ENCODE measurements at places on chromosomes 1 and 21.

DNA sequence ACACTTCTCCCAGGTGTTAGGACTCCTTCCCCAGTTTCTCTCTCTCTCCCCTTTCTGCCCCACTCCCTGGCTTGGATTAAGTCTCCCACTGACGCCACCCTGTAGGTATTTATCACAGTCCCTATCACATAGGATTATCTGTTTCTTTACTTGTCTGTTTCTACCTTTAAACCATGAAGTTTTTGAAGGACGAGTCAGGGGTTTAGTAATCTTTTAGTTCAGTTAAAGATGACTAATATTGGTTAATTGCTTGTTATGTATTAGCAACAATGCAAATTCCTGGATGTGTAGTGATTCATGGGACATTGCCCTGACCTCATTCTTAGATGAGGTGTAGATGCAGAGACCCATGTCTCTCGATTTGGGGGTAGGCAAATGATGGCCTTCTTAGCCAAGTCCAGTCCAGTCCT, 6.4 kb downstream of the LAMC1 start:
- no peak for DNase-seq

- no peak for DNase-seq
Observed at GRCh38 chr1:220313576-220313975, 41.3 kb upstream of the RAB3GAP2 start.

DNA sequence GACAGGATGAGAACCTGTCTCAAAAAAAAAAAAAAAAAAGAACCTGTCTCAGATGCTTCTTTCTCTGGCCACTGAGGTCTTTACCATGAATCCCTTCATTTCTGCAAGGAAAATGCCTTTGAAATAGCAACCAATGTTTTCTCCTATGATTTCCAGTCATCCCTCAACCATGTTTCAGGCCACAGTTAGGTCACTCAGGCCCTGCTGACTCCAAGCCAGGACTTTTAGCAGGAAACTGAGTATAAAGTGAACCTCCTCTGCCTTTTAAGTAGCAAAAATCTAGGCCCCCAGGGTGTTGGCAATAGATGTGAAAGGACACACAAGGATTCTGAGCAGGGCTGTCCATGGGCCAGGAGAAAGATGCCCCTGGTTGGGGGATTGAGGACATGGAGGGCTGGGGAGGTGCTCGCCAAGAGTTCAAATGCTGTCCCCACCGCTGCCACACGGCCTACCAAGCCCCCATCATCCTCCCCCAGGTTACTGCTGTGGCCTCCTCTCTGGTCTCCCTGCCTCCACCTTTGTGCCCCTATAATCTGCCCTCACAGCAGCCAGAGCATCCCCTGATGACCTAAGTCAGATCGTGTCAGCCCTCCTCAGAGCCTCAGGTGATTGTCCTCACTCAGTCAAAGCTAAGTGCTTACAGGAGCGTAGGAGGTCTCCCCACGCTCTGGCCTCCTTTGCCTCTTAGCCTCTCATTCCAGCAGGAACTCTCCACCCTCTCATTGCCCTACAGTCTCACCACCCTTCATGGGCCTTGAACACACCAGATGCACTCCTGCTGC, 54.6 kb downstream of the MATN1 start:
- DNase-seq: no peak

- DNase-seq: no peak
Observed at GRCh38 chr1:216815260-216816131, 92.3 kb upstream of the ESRRG start.

- no peak for DNase-seq
Observed at GRCh38 chr1:182080955-182081582, 19.6 kb upstream of the ZNF648 start.

DNA sequence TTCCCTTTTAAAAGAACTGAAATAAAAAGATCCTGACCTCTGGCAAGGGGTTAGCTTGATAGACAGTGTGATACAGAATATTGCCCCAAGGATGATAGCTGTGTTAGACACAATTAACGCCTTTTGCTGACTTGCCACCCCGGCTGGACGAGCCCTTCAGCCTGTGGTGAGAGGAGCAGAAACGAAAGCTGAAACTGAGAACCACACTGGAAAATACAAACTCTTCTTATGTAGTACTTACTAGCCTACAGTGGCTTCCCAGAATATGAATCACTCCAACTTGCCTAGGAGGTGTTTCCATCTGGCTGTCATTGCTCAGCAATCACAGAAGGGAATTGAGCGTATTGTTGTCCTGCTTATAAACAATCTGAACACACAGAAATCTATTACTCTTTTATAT, 22.9 kb downstream of the SAMSN1 start:
- DNase-seq: peak; percentile 33

- no peak for DNase-seq
Observed at GRCh38 chr1:171138980-171139379, 46.1 kb upstream of the FMO2 start.

DNA sequence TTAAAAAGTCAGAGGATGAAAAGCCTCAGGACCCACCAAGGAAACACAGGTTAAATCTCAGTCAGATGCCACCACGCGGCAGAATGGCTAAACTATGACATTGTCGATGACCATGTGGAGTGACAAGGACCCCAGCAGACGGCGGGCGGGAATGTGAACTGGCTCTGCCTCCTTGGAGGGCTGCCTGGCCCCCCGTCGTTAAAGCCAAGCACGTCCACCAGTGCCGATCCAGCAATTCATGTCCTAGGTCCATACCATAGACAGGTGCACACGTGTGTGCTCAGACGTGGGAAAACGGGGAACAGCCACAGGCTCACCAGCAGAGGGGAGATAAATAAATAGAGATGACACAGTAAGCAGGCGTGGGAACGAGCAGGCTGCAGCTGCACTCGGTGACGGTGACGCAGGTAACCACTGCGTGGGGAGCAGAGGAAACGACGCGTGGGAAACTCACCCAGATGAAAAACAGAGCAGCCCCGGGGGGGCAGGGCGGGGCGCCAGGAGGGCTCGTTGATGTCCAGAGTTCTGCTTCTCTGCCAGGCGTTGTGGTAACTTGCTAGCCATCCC, 28.3 kb upstream of the PCBP3 start:
- peak; percentile 77 for DNase-seq

DNA sequence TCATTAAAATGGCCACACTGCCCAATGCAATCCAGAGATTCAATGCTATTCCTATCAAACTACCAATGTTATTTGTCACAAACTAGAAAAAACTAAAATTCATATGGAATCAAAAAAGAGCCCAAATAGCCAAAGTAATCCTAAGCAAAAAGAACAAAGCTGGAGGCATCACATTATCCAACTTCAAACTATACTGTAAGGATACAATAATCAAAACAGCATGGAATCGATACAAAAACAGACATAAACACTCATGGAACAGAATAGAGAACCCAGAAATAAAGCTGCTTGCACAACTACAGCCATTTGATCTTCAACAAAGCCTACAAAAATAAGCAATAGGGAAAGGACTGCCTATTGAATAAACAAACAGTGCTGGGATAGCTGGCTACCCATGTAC, 100.4 kb downstream of the FAF1 start:
- DNase-seq: no peak

DNA sequence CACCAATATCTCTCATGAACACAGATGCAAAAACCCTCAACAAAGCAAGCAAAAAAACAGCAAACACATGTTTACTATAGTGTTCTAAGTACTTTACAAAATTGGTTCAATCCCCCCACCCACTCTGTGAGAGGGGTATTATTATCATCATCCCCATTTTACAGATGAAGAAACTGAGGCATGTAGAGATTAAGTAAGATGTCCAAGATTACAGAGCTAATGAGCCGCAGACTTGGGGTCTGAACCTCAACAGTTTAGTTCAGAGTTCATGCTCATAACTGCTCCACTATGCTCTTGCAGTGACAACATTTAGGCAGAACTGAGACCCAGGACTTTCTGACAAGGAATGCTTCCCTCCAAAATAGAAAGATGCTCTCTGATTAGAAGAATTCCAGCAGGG, 21.9 kb downstream of the CLSTN1 start:
- no peak for DNase-seq

- DNase-seq: peak; percentile 55
Observed at GRCh38 chr1:31739346-31739745, 24.8 kb downstream of the ADGRB2 start.

All from T-helper 2 cell (primary cell).